ENCODE measurements at places on chromosomes 6 and 20.
A peak's percentile ranks its signal among the peaks of the same experiment; 100 is the strongest.

DNA sequence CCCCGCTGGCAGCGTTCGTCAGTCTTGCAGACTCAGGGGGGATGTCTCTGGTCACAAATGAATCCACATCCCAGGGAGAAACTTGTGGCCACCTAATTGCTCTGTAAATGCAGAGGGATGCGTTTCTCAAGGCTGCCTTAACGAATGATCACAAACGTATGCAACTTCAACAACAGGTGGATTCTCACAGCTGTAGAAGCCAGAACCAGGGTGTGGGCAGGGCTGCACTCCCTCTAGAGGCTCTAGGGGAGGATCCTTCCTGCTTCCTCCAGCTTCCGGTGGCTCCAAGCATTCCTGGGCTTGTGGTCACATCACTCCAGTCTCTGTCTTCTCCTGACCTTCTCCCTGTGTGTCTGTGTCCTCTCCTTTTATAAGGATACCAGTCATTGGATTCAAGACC is 3.3 kb upstream of the TAF4 start:
- no peak for DNase-seq

GRCh38 chr20:19129976-19130612 is 82.3 kb upstream of the SLC24A3 start:
- DNase-seq: no peak

DNA sequence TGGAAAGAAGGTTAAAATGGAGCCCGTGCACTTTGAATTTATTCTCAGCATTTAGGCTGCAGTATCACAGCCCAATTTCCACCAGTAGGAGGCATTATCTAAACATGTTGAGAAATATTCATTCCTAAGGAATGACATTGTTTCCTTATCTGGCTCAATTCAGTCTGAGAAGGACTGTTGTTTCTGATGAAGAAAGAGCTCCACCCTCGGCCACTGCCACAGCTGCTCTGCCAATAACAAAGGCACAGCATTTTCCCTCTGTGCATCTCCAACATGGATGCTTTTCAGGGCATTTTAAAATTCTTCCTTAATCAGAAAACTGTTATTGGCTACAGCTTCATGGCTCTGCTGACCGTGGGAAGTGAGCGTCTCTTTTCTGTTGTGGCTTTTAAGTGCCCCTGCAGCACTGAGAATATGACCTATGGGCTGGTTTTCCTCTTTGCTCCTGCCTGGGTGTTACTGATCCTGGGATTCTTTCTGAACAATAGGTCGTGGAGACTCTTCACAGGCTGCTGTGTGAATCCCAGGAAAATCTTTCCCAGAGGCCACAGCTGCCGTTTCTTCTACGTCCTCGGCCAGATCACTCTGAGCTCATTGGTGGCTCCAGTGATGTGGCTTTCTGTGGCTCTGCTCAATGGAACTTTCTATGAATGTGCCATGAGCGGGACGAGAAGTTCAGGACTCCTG is at the start of gene CALHM5:
TSS of gene CALHM5 (plus strand) at position 216 of the 687 bp plus-strand sequence. CDS start at position 274, 58 bp downstream.
- DNase-seq: no peak

DNA sequence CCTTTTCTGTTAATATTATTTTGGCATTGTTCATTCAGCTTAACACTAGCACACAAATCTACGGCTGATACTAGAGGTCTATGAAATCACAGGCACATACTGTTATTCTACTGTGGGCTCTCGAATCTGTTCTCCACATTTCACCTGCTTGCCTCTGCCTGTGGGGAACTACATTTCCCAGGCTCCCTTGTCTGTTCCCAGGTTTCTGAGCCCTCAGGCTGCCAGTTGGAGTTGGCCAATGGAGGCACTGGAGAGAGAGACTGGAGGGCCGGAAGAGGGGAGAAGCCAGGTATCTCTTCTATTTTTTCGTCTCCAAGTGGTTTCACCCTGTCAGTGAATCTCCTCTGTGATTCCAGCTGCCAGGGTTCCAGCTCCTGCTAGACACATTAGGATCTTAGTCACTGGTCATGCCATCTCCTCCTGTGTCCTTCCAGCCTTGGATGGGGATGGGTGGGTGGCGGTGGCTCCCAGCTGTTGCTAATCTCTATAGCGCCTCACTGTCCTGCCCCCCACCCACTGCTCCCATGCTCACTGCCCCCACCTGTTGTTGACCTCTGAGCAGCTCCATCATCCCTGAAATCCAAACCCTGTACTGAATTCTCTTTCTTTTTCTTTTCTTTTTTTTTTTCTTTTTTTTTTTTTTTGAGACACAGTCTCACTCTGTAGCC is 188.2 kb downstream of the LRFN2 start:
- no peak for DNase-seq

GRCh38 chr6:150119173-150119572 is 23.7 kb upstream of the PPP1R14C start:
- DNase-seq: no peak

DNA sequence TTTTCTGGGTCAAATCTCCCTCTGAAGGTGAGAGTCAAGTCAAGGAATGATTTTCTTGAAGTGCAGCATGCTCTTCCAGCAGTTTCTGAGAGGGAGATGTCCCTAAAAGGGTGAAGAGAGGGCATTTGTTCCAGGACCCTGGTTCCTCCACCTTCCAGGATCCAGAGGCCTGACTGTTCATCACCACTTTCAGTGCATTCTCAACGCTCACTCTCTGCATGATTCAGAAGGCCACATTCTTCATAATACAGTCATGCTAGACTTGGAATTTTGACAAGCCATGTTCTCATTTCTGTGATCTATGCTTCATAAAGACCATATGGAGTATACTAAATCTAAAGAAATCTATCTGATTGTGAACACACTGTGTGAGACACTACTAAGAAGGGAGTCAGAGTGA is 85.1 kb downstream of the PDE7B start:
- DNase-seq: no peak

- DNase-seq: no peak
These were observed 22.3 kb downstream of the CNKSR3 start for GRCh38 chr6:154488248-154488593.

DNA sequence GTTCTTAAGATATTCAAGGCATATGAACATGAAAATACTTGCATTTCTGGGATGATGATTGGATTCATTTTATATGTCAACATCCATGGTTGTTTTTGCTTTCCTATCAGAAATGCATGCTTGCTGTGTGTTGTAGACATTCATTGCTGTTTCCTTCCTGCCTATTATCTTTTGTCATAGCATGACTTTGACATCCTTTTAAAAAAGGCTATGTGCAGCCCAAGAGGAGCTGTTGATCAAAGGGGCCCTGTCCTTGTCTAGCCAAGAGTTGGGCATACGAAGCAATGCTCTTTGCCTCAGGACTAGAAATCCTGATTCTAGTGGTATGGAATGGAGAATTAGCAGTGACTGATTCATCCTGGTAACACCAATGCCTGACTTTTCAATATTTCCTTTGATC is 143.1 kb downstream of the RNF144B start:
- no peak for DNase-seq

DNA sequence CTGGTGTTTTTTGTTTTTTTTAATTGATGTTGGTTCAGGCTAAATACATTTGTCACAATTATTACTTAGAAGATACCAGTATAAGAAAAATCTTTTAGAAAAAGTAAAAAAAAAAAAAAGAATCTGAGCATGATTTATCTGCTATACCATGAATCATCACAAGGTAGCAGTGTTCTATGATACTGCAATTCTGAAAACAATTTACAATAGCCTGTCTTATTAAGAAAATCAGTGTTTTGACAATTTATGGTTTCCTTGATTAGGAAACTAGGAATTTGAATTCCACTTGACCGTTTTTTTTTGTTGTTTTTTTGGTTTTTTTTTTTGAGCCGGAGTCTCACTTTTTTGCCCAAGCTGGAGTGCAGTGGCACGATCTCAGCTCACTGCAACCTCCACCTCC is 9.3 kb upstream of the MAK start:
- no peak for DNase-seq

DNA sequence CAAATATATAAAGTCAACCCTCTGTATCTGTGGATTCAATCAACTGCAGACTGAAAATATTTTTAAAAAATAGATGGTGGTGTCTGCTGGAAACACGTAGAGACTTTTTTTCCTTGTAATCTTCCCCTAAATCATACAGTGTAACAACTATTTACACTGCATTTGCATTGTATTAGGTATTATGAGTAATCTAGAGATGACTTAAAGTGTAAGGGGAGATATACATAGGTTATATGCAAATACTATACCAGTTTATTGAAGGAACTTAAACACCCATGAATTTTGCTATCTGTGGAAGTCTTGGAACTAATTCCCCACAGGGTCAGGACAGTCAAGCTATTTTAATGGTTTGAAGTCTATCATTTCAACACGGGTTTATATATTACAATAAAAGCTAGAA is 10.2 kb downstream of the HDAC2 start:
- DNase-seq: no peak

GRCh38 chr6:43760210-43761168 is 9.5 kb upstream of the VEGFA start:
- no peak for DNase-seq

- DNase-seq: peak; percentile 38
These were observed 91.3 kb upstream of the PRDM1 start for GRCh38 chr6:105994591-105995390.

GRCh38 chr6:133070410-133071043 is 170.6 kb upstream of the EYA4 start:
- DNase-seq: no peak

- no peak for DNase-seq
These were observed 10.2 kb upstream of the DNAJC5 start for GRCh38 chr20:63884506-63885263.

GRCh38 chr20:40848526-40848925 is 159.5 kb upstream of the MAFB start:
- no peak for DNase-seq

- peak; percentile 11 for DNase-seq
These were observed 569.8 kb downstream of the QKI start for GRCh38 chr6:163984124-163984936.

GRCh38 chr6:111239461-111239860 is 152.2 kb downstream of the SLC16A10 start:
- no peak for DNase-seq

- no peak for DNase-seq
These were observed 43.6 kb downstream of the NTSR1 start for GRCh38 chr20:62752181-62752670.

DNA sequence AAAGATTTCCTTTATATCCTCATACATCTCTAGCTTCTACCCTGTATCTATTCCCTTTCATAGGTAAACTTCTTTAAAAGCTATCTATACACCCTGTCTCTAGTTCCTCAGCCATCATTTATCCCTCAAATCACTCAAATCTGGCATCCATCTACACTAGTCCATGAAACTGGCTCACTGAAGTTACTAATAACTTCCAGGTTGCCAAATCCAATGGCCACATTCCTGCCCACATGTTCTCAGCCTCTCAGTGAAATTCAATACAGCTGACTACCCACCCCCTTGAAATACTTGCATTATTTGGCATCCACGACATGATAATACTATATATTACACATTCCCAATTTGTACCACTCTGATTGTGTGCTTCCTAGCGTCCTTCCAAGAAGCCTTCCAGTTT is 8.7 kb downstream of the REPS1 start:
- DNase-seq: no peak

DNA sequence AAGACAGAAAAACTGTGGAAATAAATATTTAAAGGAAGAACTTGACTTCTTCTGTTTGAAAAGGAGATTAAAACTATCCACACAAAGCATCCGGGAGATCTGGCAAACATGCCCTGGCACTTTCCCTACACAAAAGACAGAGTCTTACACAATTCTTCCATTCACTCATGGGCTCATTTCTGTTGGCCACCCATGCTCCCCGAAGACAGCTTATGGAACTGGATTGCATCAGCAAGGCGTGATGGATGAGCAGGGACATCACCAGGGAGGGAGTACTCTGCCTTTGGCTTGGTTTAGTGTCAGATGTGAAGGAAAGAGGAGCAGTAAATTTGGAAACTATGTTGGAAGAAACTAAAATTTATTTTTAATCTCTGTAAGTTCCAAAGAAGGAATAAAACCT is 379.3 kb downstream of the CD109 start:
- DNase-seq: no peak

DNA sequence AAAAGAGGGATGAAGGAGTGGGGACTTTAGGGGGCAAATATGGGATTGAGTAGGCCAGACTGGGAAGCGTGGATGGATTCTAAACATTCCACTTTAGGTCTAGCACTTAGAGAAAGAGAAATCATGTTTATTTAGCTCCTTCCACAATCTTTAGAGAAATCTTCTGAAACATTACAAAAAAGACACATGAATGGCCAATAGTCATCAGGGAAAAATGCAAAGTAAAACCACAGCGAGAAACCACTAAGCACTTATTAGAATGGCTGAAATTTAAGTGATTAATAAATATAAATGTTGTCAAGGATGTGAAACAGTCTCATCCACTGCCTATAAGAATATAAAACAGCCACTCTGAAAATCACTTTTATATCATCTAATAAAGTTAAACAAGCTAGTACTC is 46.9 kb downstream of the HLA-A start:
- DNase-seq: no peak

GRCh38 chr6:118277631-118278030 is 270.5 kb upstream of the PLN start:
- DNase-seq: no peak

DNA sequence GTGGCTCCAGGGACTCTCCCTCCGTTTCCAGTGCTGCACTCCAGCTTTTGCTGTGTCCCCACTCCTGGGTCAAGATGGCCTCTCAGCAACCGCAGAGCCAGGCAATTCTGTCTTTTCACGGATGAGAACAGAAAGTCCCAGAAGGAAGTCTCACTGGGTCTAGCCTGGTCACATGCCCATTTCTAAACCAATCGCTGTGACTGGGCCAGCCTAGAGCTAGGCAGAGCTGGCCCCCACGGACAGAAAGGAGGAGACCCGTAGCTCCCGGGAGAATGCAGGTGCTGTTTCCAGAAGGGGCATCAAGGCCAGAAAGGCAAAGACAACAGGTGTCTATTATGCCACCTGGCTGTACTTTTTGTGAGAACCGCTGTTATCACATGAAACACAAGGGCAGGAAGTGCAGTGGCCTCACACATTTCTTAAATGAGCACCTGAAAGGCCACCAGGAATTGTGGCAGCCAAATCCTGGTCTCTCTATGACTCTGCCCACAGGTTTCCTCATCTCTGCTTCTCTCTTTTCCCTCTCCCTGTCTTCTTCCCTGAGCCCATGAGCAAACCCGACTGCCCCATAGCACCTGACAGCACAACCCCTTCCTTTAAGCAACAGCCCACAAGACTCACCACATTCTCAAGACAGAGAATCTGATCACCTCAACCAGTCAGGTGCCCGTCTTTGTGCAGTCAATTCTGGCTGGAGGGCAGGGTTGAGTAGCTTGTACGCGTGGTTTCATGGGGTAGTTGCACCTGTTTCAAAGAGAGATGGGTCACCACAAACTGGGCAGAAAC is 37.1 kb upstream of the B4GALT5 start:
- DNase-seq: no peak

- no peak for DNase-seq
These were observed 232.6 kb upstream of the MAP3K7 start for GRCh38 chr6:90819483-90819882.

- DNase-seq: no peak
These were observed 82.6 kb downstream of the OR2B2 start for GRCh38 chr6:27829453-27830211.

GRCh38 chr6:6912817-6913744 is 194.7 kb upstream of the RREB1 start:
- DNase-seq: no peak

DNA sequence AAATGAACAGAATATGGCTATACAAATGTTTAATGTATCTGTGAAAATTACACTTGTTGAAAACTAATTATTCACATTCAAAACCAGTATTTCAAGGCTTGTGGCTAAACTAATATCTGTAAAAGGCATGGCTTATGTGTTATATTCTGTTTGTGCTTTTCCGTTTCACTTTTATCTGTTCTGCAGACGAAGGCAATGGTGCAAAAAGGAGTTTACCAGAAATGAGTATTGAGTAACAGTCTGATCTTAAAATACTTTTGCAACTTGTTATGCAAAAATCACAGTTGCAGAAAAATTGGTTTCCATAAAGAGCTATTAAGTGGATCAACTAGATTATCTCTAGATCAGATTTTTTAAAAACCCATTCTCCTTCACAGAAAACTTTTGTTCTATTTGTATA is 9.4 kb upstream of the STX11 start:
- DNase-seq: no peak
